ENCODE measurements at places on chromosomes 12 and 14.

GRCh38 chr12:57732270-57732669 lies 6.3 kb downstream of the AGAP2 start:
- DNase-seq = no peak

GRCh38 chr14:91453744-91454143 lies 36.1 kb upstream of the CCDC88C start:
- no peak for DNase-seq

- no peak for DNase-seq
Measured at GRCh38 chr14:43258396-43258795, 1248.7 kb downstream of the FSCB start.

DNA sequence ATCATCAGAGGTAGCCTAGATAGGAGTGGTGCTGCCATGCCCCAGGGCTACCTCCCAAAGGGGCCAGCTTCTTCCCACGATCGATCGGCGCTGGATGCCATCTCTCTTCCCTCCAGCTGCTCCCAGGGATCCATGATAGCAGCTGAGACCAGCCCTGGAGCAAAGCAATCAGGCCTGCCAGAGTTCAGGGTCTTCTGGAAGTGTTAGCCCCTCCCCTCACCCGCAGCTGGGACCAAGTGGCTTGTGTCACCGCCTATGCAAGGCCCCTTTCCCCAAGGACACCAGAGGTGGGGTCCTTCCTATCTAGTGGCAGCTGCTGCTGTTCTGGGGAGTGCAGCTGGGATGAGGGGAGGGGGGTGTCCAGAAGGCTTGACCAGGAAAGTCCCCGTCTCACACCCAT lies 87.0 kb downstream of the IRF2BPL start:
- DNase-seq = no peak

DNA sequence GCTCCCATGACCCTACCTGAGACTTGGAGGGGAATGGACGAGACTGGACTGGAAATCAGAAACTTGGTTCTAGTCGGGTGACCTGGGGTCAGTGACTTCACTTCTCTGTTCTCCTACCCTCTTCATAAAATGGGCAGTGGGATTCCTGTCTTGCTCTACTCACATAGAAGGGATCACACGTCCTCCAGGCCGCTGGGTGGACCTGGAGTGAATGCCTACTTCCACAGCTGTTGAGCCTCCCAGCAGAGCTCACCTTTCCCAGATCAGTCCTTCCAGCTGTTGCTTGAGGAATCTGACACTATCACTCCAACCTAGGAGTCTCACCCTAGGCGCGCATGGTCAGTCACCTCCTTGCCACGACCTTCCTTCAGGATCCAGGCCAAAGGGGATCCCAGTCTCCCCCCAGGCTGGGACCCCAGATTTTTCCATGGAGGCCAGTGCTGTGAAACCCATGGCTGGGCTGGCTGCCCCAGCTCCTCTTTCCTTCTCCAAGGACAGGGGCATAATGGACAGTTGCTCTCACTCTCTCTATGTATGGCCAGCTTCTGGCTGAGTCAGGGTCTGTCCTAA lies 637 bp downstream of the ACVRL1 start:
- DNase-seq = no peak

DNA sequence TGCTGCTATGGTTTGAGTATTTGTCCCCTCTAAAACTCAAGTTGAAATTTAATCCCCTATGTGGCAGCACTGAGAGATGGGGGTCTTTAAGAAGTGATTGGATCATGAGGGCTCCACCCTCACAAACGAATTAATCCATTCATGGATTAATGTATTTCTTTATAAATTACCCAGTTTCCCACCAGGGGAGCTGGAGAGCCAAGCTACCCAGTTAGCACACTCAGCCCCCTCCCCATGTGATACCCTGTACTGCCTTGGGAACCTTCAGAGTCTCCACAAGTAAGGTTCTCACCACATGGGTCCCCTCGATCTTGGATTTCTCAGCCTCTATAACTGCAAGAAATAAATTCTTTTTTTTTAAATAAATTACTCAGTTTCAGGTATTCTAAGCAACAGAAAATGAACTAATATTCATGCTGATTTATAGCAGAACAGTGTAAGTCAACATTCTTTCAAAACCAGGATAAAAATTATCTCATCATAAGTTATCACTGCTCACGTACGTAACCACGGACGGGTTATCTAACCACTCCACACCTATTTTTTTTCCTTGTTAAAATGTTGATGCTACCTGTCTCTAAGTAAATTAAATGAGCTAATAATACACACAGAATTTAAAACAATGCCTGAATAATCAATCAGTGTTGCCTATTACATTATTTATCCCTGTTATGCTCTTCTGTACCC lies 3.6 kb downstream of the NAP1L1 start:
- no peak for DNase-seq

GRCh38 chr14:59190372-59190771 lies 1.9 kb downstream of the DAAM1 start:
- DNase-seq = no peak

GRCh38 chr14:65791191-65791981 lies 378.9 kb downstream of the FUT8 start:
- DNase-seq = no peak

DNA sequence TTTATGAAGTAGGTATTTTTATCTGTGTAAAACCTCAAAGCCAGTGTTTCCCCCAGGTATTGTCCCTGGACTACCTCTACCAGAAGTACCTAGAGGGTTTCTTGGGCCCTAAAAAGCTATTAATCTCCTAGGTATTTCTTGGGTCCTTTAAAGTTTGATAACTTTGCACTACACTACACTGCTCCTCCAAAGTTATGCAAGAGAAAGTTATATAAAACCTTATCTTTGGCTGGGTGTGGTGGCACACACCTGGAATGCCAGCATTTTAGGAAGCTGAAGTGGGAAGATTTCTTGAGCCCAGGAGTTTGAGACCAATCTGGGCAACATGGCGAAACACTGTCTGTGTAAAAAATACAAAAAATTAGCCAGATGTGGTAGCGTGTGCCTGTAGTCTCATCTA lies 34.9 kb downstream of the PTPN21 start:
- no peak for DNase-seq

DNA sequence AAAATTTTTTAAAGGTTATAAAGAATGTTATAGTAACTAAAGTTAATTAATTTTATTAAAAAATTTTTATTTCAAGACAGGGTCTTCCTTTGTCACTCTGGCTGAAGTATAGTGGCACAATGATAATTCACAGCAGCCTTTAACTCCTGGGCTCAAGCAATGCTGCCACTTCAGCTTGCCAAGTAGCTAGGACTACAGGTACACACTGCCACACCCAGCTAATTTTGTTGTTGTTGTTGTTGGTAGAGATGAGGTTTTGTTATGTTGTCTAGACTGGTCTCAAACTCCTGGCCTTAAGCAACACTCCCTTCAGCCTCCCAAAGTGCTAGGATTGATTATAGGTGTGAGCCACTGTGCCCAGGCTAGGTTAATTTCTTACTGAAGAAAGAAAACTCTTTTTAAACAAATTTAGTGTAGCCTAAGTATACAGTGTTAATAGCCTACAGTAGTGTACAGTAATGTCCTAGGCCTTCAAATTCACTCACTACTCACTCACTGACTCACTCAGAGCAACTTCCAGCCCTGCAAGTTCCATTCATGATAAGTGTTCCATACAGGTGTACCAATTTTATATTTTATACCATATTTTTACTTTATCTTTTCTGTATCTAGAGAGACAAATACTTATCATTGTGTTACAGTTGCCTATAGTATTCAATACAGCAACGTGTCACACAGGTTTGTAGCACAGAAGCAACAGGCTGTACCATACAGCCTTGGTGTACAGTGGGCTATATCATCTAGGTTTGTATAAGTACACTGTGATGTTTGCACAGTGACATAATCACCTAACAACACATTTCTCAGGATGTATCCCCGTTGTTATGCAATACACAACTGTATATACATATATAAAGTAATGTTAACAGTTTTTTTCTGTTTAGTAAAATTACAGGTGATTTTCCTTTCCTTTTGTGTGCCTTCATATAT lies 24.7 kb upstream of the DNAAF2 start:
- no peak for DNase-seq

GRCh38 chr12:47316609-47317049 lies 236.9 kb upstream of the AMIGO2 start:
- DNase-seq = no peak

DNA sequence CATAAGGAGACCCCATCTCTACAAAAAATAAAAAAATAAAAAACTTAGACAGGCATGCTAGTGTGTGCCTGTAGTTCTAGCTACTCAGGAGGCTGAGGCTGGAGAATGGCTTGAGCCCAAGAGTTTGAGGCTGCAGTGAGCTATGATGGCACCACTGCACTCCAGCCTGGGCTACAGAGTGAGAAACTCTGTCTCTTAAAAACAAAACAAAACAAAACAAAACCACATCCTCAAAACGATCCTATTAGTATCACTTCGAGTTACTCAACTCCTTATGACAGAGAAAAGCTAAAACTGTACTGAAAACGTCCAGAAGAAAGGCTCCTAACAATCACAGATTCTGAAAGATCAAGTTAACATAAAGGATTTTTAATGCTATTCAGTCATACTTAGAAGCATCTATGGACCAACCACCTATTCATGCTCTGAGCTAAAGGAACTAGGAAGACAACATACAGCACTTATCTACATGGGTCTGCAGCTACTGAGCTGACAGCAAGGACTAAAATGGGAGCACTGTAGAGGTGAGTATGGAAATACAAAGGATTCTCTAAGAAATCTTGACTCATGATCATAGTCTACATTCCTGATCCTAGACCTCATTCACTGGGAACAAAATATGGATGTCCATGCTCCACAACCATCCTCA lies 75.3 kb upstream of the DUSP6 start:
- DNase-seq = no peak

GRCh38 chr14:61575551-61576150 lies 119.7 kb upstream of the HIF1A start:
- no peak for DNase-seq

- no peak for DNase-seq
Measured at GRCh38 chr12:3999904-4000303, 126.7 kb upstream of the PARP11 start.

- no peak for DNase-seq
Measured at GRCh38 chr12:21813125-21813524, 38.6 kb upstream of the KCNJ8 start.

DNA sequence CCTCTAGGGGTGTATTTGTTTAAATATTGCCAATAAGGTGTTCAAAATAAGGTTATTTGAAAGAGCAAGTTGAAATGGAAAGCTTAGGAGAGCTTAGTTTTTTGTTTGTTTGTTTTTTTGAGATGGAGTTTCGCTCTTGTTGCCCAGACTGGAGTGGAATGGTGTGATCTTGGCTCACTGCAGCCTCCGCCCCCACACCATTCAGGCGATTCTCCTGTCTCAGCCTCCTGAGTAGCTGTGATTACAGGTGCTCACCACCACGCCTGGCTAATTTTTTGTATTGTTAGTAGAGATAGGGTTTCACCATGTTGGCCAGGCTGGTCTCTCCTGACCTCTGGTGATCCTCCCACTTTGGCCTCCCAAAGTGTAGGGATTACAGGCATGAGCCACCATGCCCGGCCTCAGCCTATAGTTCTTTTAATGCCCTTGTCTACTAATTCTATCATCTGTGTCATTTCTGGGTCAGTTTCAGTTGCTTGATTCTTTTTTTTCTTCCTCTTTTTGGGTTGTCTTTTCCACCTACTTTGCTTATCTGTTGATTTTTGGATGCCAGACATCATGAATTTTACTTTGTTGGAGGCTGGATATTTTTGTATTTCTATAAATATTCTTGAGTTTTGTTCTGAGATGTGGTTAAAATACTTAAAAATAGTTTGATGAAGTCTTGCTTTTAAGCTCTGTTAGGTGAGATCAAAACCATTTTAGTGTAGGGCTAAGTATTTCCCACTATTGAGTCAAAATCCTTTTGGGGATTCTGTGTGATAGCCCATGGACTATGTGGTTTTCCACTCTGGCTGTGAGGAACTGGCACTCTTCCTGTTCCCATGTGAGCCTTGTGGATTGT lies 18.7 kb downstream of the RCOR1 start:
- DNase-seq = no peak

DNA sequence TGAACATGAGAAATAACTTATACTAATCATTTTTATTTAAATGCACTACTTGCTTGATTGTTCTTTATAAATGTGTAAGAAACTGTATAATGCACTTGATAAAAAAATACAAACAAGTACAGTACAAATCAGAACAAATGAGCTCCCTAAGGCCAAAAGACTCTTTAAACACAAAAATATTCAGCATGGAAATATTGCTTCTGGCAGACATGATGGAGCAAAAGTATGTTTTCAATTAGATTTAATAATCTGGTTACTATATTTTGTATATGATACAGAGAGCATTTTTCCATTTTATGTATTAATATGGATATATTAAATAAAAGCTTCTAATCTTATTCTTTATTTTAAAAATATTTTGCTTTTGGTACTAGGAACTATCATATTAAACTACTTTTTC lies 800.2 kb upstream of the LRFN5 start:
- DNase-seq = no peak

DNA sequence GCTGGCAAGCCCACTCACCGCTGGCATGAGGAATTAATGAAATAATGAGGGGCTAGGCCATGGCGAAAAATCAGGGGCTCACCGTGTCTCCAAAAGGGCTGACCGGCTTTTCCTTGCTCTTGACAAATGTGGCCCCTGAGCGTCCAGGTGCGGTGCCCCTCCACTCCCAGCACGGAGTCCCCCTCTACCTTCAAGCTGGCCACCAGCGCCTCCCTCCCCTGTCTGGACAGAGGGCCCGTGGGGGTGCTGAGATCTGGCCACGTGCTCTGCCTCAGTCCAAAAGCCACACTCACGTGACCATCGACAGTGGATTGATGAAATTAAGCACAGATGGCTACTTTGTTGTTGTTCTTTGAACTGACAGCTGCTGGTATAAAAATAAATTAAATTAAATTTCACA lies 78.8 kb upstream of the BCL11B start:
- no peak for DNase-seq

DNA sequence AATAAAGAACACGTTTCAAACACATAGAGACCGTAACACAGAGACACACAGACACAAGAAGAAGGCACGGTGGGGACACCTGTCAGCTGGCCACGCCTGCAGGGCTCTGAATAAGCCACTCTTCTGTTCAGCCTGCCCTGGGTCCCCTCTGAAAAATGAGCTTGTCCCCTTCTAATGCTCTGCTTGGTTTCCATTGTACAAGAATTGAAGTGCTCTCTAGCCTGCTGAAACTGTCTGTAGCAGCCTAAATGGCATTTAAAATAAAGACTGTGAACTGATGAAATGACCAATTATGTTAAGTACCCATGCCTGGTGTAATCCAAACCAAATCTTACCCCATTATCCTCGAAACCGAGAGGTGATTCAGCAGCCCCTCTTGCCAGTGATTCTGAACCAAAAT lies 139.8 kb downstream of the FOXN3 start:
- no peak for DNase-seq

- DNase-seq = no peak
Measured at GRCh38 chr12:88775742-88776151, 195.5 kb upstream of the KITLG start.
